ENCODE measurements at places on chromosomes 11 and 22. TPM values are rescaled to one million over a fixed set of nuclear protein-coding genes. Genes with fewer than 3 reads are reported as not detected.

Gene SPDYC
- total RNA-seq: not detected

Gene TIGD3
- total RNA-seq: 3.0 TPM

Gene MUS81
- total RNA-seq: 55.5 TPM

Gene ZNRD2
- total RNA-seq: 25.3 TPM

GRCh38 chr22:35154937-35155387 lies 89.0 kb downstream of the ISX start:
- DNase-seq: peak; percentile 57

GRCh38 chr22:34587357-34588356 lies 478.3 kb upstream of the ISX start:
- DNase-seq: no peak

- no peak for DNase-seq
These were observed 5.7 kb upstream of the ACAT1 start for GRCh38 chr11:108115500-108116140.
